ENCODE measurements at places on chromosomes 5 and 9.

GRCh38 chr5:167539747-167540146 is 751.7 kb upstream of the WWC1 start:
- DNase-seq: no peak

DNA sequence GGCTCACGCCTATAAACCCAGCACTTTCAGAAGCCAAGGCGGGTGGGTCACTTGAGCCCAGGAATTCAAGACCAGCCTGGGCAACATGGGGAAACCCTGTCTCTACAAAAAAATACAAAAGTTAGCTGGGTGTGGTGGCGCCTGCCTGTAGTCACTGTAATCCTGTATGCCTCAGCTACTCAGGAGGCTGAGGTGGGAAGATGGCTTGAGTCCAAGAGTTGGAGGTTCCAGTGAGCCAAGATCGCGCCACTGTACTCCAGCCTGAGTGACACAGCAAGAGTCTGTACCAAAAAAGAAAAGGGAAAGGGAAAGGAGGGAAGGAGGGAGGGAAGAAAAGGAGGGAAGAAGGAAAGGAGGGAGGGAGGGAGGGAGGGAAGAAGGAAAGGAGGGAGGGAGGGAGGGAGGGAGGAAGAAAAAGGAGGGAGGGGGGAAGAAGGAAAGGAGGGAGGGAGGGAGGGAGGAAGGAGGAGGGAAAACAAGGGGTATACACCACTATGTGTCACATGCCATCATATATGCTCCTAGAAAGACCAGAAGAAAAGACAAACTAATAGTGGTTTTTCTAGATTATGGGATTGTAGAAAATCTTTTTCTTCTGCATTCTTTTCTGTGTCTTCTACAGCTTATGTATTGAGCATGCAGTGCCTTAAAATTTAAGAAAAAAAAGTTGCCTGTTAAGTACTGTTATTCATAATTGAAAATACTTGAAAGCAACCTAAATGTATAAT is 240.1 kb downstream of the DENND1A start:
- no peak for DNase-seq

- DNase-seq: no peak
Observed at GRCh38 chr5:75610201-75610600, 1.1 kb upstream of the ANKDD1B start.

GRCh38 chr5:61431923-61432620 is 100.0 kb downstream of the ZSWIM6 start:
- no peak for DNase-seq

- DNase-seq: no peak
Observed at GRCh38 chr9:95061916-95062595, 255.5 kb downstream of the FANCC start.

DNA sequence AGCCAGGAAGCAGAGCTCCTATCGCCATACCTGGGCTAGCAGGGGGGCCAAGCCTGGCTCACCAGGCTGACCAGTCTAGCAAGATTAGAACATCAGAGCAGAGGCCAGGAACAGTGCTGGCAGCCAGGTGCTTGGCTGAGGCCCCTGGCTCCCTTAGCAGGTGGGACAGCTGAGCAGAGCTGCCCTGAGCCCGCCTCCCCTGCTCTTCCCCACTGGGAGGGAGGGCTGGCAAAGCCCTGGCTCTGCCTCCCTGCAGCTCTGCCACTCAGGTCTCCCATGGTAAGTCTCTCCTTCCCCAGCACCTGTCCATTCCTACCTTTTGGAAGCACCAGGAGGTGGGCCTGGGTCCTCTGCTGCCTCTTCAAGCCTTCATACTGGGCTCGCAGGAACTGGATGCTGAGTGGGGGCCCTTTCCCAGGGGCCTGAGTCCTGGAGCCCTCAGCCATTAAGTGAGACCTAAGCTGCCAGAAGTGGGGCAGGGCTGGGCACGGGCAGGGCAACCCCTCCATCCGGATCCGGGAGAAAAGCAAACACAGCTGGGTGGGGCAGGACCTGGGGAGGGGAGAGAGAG is 803 bp downstream of the C9orf152 start:
- DNase-seq: no peak

GRCh38 chr5:135141303-135142268 is 107.6 kb upstream of the PITX1 start:
- no peak for DNase-seq

DNA sequence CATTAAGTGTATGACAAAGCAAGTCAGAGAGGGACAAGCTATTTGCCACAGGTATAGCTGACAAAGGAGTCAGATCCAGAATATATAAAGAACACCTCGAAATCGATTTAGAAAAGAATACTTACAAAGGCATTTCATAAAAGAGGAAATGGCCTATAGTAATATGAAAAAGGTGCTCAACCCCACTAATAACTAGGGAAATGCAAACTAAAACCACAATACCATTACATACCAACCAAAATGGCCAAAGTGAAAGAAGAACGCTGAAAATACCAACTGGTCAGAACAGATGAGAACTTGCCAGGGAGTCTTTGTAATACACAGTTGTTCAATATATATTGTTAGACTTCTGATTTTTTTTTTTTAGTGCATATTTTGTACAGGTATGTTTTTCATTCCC is 152.9 kb downstream of the CDC42SE2 start:
- no peak for DNase-seq

DNA sequence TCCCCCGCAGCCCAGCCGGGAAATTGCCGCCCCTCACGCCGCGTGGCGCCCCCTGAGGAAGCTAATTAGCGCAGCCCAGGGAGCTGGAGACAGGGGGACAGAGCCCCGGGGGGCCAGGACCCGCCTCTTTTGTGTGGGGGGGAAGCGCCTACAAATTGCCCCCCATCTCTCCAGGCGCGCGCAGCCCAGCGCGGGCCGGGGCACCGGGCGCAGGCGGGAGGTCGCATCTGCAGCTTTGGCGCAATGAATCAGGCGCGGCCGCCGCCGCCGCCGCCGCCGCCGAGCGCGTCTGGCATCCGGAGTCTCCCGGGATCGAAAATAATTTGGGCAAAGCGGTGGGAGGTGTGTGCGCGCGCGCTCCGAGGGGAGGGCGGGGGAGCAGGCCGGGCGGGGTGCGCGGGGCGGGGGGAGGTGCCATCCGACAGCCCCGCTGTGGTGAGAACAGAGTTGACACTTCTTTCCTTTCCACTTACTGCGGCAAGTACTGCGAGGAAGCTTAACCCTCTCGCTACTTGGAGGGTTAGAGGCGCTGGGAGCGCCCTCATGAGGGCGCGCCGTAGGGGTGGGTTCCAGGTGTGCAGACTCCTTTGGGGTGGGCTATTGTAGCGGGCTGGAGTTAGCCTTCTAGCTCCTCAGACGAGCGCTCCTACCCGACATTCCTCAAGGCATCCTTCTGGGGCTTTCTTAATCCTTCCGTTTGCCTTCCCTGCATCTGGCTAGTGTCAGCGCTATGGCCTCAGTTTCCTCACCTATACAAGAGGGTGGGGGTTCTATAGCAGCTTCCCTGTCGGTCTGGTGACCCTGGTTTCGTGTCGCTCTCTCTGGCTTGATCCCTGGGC is 63.1 kb downstream of the CXXC5 start:
- DNase-seq: no peak

DNA sequence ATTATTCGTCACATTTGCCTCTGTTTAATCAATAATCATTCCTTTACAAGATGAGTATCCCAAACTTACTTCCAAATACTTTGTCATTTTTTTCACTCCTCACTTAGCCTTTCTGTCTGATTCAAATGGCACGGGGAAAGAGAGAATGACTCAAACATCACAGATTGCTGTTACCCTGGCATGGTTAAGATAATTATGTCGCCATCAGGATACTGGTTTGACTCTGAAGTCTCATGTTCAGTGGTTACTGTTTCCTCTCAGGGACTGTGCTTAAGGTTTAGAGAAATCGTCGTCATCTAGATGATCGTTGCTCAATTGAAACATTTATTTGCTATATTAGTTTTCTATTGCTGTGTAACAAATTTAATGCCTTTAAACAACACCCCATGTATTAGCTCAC is 45.2 kb upstream of the RAD23B start:
- no peak for DNase-seq

GRCh38 chr9:36268007-36268427 is 9.8 kb upstream of the GNE start:
- DNase-seq: no peak

- DNase-seq: peak; percentile 53
Observed at GRCh38 chr5:129094087-129094923, at the start of gene ISOC1. ISOC1 (plus strand) TSS chr5:129094749; CDS start chr5:129094767, 18 bp downstream.

- no peak for DNase-seq
Observed at GRCh38 chr5:115179394-115180164, 9.9 kb upstream of the TRIM36 start.

DNA sequence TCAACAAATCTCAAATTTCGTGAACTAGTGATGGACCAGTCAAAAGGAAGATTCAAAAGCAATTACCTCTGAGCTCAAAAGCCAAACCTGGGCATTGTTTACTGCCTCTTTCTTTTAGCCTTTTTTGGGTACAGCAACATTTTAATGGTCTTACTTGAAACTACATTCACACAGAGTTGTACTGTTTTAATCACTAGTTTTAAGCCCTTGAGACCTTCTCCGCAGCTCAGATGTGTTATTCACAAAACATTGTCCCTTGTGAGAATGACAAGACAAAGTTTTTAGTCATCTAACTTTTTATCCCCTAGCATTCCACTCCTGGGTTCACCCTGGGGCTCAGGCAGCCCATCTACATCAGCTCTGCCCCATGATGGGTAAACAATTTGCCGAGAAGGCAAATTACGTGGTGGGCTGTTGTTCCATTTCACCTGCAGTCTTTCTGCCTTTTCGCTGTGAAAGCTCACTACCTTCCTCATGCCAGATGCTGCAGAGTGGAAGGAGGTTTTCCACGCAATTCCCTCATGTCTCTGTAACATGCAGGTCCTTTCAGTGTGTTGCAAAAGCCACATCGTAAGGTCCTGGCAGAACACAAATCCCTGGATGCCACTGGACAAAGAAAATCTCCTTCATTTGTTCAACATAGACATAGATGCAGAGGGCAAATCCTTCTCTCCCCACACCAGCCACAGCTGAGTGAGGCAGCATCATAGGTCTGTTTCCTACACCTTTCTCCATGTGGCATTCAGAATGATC is 175.7 kb downstream of the EBF1 start:
- DNase-seq: no peak

DNA sequence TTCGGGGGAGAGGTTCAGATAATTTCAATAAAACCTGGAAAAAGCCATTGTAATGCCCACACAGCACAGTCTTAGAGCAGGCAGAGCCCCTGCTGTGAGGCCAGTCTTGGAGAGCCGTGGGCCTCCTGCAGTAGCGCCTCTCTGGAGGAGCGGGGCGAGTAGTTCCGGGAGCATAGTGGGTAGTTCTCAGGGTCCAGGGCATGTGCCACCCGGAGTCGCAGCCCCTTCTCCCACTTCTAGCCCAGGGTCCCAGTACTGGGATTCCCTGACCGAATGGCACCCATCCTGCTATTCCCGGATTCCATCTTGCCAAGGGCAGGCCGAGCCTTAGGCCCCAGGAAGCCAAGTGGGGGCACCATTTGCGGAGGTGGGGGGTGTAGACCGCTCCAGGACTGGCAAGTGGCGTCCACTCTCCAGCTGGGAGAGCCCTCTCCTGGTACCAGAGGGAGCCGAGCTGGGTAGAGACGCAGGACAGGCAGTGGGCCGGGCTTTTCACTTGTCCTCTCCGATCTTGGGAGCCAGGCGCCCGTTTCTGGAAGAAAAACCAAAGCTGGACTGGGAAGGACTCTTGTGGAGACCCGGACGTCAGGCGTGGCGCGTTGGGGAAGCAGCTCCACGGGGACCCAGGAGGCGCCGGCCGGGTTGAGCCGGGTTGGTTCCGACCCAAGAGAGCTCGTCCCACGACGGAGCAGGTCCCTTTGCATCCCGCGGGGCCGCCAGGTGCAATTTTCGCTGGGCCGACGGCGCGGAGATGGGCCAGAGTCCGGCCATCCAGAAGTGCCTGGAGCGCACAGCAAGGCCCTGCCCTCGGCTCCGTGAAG is 12.1 kb downstream of the PROP1 start:
- no peak for DNase-seq

DNA sequence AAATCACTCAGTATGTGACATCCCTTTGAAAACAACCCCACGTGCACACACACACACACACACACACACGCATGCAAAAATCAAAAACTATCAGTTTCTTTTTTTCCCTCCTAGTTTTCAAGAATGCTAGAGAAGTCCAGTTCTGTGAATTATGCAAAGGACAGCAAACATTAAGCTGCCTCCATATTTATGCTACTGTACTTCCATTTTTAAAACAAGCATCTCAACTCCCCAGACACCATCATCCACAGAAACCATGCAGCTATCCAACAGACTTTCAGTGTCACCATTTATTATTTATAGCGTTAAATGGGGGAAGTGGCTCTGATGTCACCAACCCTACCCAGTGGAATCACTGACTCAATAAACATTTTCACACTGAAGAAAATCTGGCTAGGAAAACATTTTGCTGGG is 1.6 kb downstream of the FBXW11 start:
- no peak for DNase-seq

- no peak for DNase-seq
Observed at GRCh38 chr9:124480621-124480981, 26.6 kb downstream of the NR5A1 start.

DNA sequence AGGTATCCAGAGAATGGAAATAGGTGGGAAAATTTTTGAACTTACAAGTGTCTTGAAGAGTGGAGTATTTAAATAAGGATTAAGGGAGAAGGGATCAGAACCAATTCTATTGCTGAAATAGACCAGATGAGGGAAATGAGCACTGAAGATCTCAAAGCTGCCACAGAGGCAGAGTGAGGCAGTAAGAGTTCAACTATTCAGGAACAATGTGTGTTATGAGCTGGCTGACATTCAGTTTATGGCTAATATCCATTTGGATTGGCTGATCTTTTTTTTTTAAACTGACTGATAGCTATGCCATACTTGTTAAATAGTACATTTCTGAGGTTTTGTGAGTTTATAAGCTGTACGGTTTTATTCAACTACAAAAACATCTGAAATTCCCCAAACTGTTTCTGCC is 95.3 kb upstream of the GNA14 start:
- no peak for DNase-seq

- no peak for DNase-seq
Observed at GRCh38 chr9:130713286-130713960, 19.8 kb downstream of the EXOSC2 start.

DNA sequence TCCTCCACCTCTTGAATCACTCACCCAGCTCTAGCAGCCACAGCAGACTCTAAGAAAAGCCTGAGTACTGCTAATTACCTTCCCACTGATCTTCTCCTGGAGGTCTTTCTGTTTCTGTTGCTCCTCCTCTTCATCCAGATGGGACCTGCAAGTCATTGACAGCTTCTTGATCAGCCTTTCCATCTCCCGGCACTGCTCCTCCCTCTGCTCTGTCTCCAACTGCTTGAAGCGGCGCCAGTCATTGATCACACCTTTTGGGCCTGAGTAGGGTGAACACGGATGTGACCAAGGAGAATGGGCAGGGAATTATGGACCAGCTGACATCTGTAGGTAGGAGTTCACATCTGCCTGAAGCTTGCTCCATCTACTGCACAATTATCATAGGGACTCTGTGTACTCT is 5.5 kb downstream of the PDCL start:
- no peak for DNase-seq

GRCh38 chr5:38462976-38463633 is 93.3 kb downstream of the LIFR start:
- no peak for DNase-seq

All from esophagus squamous epithelium (tissue), 5 donors.